ENCODE measurements at places on chromosomes 5 and 9. TPM values are rescaled to one million over a fixed set of nuclear protein-coding genes. Genes with fewer than 3 reads are reported as not detected.

DNA sequence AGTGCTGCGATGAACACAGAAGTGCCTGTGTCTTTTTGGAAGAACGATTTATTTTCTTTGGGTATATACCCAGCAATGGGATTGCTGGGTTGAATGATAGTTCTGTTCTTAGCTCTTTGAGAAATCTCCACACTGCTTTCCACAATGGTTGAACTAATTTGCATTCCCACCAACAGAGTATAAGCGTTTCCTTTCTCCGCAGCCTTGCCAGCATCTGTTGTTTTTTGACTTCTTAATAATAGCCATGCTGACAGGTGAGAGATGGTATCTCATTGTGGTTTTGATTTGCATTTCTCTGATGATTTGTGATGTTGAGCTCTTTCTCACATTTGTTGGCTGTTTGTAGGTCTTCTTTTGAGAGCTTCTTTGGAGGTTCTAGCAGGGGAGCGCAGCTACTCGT is 134.6 kb downstream of the TENT4A start:
- no peak for DNase-seq

DNA sequence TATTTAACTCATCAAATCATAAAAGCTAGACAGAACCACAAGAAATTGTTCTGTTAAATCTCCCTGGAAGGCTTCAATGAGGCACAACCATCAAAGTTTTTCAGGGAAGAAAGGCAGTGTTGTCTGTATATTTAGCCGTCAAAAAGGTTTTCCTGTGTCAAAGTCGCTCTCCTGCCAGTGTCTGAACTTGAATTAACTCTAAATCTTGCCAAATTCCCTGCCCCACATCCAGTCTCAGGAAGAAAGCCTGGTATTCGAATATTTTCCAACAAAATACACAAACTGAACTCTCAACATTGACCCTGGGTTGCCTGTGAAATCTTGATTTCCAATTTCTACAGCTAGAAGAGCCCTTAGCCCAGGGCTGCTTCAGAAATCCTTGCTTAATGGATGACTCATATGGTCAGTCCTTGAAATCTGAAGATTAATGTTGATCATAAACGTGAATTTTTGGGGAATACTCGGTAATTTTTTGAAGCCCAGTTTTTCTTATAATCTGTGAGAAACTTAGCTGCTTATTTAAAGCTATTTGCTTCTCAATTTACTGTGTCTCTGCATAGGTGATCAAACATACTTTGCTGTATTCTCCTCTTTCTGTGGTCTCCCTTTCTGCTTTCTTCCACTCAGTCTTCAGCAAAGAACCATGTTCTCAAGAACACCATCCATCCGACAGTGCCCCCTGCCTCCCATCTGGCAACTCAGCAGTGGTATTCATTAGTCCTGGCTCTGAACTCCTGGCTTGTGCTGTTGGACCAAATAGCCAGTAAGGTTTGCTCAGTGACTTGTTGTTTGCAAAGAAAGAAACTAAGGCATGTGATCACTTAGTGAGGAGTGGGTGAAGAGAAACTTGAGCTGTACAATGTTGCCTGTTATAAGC is 58.9 kb downstream of the NREP start:
- DNase-seq: peak; percentile 58

TMOD1 gene
- total RNA-seq: 0.26 TPM

TAL2 gene
- total RNA-seq: not detected

GRCh38 chr9:76004526-76004925 is 114.1 kb downstream of the PCSK5 start:
- DNase-seq: no peak

Measured in MCF 10A (cell line).